ENCODE measurements at places on chromosomes 3 and 15. TPM values are rescaled to one million over a fixed set of nuclear protein-coding genes. Genes with fewer than 3 reads are reported as not detected.

IL17RD gene
- 3.7 TPM for total RNA-seq

POLQ gene
- 22.2 TPM for total RNA-seq

DNA sequence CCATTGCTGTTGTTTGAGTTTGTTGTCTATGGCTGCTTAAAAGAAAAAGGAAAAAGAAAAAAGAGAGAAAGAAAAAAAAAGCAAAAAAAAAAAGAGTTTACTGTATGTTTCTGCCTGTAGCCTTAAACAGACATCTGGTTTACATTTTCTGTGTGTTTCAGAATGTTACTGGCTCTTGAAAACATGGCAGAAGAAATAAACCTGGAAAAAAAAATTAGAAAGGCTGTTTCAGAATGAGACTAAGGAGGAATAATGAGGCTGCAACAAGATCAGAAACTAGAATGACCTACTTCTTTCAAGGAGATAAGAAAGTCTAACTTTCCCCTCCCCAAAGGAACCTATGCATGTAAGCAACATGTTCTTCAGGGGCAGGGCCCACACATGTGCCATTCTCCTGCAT is 292.1 kb downstream of the DIPK2A start:
- H3K27me3 ChIP-seq: no peaks in the 10 kb centered on the region
- H3K36me3 ChIP-seq: no peaks in the 10 kb centered on the region
- no peak overlapping the region for H3K4me3 ChIP-seq
- H3K27ac ChIP-seq: no peak overlapping the region
- DNase-seq: no peak

GRCh38 chr3:64291345-64291744 is 66.1 kb upstream of the PRICKLE2 start:
- DNase-seq: peak; percentile 84
- peak overlapping the region; percentile 95 for H3K27ac ChIP-seq
- H3K27me3 ChIP-seq: no peaks in the 10 kb centered on the region
- no peaks in the 10 kb centered on the region for H3K36me3 ChIP-seq
- peaks cover 17% of the 10 kb centered on the region for H3K4me1 ChIP-seq
- no peak overlapping the region for H3K4me3 ChIP-seq

- no peaks in the 10 kb centered on the region for H3K27me3 ChIP-seq
- no peak overlapping the region for H3K27ac ChIP-seq
- no peaks in the 10 kb centered on the region for H3K4me1 ChIP-seq
These were observed 27.6 kb downstream of the CMC1 start for GRCh38 chr3:28268989-28269388.

DNA sequence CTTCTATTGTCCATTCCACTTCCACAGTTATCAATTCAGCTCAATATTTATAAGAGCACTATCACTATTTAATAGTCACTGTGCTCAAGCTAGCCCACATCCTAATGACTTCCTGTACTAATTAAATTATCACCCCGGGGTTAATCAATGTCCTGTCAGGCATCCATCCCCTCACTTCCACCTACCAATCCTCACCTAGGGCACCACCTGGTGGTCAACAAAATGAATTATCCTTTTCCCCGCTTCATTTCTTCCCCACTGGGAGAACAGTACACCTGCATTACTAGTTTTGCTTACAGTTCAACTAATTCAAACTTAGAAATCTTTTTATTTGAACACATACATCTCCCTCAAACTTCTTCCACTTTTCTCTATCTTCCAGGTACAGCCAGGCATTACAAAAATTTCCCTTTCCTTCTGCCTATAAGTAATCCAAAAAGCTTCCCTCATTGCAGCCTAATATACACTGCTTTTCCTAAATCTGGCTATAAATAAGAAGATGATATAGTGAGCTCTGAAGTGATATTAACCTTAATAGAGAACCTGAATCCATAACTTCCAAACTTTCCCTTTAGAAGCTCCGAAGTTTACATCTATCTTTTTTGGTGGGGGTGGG is 68.5 kb downstream of the TMCC1 start:
- no peaks in the 10 kb centered on the region for H3K36me3 ChIP-seq
- DNase-seq: peak; percentile 62
- no peak overlapping the region for H3K27ac ChIP-seq
- H3K4me3 ChIP-seq: no peak overlapping the region
- H3K27me3 ChIP-seq: no peaks in the 10 kb centered on the region

GRCh38 chr3:32577174-32577573 is 6.5 kb upstream of the DYNC1LI1 start:
- peaks cover 18% of the 10 kb centered on the region for H3K4me1 ChIP-seq
- H3K27me3 ChIP-seq: no peaks in the 10 kb centered on the region
- no peaks in the 10 kb centered on the region for H3K36me3 ChIP-seq
- H3K4me3 ChIP-seq: no peak overlapping the region
- no peak for DNase-seq
